ENCODE measurements at places on chromosomes 13 and 19.
A peak's percentile ranks its signal among the peaks of the same experiment; 100 is the strongest.

GRCh38 chr13:64591971-64592370 is 2638.2 kb downstream of the PCDH9 start:
- DNase-seq: no peak

GRCh38 chr13:109318945-109319590 is 467.3 kb downstream of the IRS2 start:
- no peak for DNase-seq

DNA sequence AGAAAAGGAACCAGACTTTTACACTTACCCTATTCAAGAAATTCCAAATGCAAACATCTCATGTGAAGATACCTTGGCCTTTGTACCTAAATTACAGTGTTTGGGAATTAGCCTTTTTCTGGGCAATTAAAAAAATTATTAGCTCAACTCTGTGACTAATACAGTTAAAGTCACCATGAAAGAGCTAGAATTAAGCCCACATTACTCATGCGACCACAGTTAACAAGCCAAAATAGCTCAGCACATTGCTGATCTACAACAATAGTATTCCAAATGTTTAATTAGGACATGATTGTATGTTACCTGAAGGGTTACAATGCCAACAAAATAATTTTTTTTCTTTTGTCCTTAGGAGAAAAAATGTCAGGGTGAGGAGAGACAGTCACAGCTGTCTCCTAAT is 263.6 kb upstream of the GPC6 start:
- no peak for DNase-seq

- DNase-seq: no peak
These were observed 1192.2 kb downstream of the EFNB2 start for GRCh38 chr13:105343134-105343806.

- DNase-seq: no peak
These were observed 7.2 kb downstream of the ZNF552 start for GRCh38 chr19:57807541-57807940.

- no peak for DNase-seq
These were observed 1.2 kb downstream of the SLC27A1 start for GRCh38 chr19:17471410-17472125.

DNA sequence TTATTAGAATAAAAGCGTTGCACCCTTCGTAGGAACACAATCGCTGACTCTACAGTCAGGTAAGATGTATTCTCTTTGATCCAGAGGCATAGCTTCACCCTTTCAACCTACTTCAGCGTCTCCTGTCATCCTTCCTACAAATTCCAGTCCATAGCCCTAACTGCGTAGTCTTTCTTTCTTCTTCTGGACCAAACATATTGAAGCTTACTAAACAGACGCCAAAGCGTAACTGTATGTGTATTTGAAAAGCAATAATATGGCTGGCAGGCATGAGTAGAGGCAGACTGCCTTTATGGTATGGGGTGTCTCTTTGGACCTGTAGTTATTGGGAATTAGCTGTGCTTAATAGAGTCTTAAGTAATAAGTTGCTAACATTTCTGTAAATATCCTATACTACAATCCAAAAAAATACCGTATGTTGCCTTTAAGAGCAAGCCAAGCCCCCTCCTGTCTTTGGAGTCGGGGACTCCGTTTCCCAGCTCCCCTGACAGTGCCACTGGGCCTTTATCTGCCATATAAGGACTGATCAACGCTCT is 392 bp upstream of the ZNF548 start:
- no peak for DNase-seq

GRCh38 chr13:50915565-50915964 is 6.0 kb downstream of the RNASEH2B start:
- DNase-seq: no peak

- DNase-seq: peak; percentile 12
These were observed at the start of gene MATK for GRCh38 chr19:3785938-3786824. Gene MATK, minus strand, starts transcription at chr19:3786381. Its CDS starts 1,246 bp downstream, at chr19:3785135.

GRCh38 chr19:23285948-23286347 is 35.8 kb upstream of the ZNF724 start:
- no peak for DNase-seq

- no peak for DNase-seq
These were observed 53.0 kb upstream of the ZNF728 start for GRCh38 chr19:23055946-23056345.

DNA sequence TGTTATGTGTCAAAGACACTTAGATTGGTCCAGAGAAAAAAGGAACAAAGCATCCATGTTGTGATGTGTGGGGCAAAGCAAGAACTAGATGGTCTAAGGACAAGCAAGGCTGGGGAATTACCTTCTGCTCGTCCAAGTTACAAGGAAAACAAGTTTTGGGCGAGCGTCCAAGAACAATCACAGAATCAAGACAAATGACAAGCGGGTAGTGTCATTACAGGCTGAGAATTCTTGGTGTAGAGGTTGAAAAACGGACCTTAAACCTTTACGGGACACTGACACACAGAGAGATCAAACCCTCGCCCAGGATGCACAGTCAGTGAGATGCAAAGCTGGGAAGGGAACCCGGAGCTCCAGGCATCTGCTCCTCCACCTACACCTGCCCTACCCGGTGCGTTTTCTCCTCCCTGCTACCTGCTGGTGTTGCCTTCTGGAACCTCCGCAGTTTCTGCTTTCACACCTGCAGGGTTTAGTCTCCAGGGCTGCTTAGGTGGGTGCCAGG is 515 bp upstream of the ZNF324B start:
- DNase-seq: no peak

DNA sequence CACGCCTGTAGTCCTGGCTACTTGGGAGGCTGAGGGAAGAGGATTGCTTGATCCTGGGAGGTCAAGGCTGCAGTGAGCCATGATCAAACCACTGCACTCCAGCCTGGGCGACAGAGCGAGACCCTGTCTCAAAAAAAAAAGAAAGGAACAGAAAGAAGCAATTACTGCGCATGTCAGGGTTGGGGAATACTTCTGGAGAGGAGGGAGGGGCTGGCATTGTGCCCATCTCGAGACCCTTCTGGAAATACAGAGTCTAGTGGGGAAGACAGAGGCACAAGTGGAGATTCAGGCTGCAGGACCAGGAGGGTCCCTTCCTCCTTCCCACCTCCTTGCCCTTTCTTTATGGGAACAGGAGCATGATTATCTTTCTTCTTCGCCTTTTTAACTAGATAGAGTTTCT is 30.8 kb downstream of the PRR22 start:
- DNase-seq: no peak

GRCh38 chr19:40134866-40135265 is 44.1 kb upstream of the ZNF780A start:
- DNase-seq: no peak

- no peak for DNase-seq
These were observed 1321.8 kb upstream of the PCDH9 start for GRCh38 chr13:68551701-68552522.

- no peak for DNase-seq
These were observed 1730.4 kb upstream of the SLC10A2 start for GRCh38 chr13:104796581-104796980.

GRCh38 chr13:70747262-70747661 is 639.0 kb upstream of the KLHL1 start:
- DNase-seq: no peak

- no peak for DNase-seq
These were observed 9.0 kb downstream of the CHAMP1 start for GRCh38 chr13:114323349-114323748.

DNA sequence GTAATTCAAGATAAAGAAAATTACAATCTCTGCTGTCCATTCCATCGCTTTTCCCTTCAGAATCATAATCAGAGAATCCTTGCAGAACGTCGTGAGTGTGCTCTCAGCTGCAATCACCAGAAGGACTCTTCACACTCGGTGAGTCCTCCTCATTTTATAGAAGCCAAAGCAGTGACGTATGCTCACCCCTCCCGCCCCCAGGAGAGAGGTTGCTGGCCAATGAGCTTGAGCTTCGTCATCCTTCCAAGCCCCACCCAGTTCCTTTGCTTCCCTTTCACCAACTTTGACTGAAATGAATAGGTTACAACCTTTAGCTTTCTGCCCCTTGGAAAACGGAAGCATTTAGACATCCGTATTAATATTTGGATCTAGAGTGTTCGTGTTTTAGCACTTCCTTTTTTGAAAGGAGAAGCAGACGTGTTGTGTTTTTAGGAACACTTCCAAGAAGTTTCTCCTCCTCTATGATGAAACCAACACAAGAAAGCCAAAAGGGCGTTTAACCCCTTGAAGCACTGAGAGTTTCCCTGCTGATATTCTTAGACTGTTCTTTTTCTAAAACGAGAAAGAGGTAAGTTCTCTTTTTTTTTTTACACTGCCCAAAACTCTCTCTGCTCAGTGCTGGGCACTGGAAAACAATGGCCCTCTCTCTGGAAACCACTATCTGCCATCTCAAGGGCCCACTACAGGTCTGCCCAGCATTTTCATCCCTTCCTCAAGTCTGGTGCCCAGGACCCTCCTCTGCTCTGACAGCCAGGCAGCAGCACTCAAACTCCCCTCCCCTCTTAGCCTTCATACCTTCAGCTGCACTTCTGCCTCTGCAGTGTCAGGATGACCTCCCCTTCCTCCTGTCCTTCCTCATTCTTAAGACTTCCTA is 44.3 kb upstream of the CEACAM21 start:
- peak; percentile 67 for DNase-seq

DNA sequence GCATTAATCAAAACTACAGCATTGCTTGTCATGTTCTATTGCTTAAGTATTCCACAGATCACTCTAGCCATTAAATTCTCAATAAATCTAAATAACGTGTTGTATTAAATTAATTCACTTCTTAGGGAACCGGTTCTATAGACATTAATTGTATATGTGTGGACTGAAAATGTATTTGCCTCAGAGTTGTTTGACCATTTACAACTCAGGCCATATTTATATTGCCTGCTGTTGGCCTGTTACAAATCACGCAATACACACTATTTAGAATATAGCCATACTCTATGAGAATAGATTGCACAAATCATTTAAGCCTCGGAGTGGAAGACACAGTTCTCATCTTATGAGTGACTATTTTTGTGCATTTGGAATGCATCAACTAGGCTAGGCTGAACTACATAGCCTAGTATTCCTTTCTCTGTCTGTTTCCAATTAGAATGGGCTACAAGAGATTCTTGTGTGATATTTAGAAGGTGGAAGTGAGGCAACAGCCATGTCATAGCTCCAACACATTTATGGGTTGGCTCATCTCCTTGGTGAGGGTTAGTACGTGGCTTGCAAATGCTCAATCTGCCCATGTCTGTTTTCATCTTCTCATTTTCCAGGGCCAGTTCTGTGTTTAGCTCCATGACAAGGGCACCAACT is 1116.1 kb downstream of the PCDH9 start:
- no peak for DNase-seq

GRCh38 chr19:16019691-16020448 is 56.4 kb upstream of the TPM4 start:
- DNase-seq: no peak

- no peak for DNase-seq
These were observed 25.5 kb downstream of the FAM187B start for GRCh38 chr19:35202722-35203688.

DNA sequence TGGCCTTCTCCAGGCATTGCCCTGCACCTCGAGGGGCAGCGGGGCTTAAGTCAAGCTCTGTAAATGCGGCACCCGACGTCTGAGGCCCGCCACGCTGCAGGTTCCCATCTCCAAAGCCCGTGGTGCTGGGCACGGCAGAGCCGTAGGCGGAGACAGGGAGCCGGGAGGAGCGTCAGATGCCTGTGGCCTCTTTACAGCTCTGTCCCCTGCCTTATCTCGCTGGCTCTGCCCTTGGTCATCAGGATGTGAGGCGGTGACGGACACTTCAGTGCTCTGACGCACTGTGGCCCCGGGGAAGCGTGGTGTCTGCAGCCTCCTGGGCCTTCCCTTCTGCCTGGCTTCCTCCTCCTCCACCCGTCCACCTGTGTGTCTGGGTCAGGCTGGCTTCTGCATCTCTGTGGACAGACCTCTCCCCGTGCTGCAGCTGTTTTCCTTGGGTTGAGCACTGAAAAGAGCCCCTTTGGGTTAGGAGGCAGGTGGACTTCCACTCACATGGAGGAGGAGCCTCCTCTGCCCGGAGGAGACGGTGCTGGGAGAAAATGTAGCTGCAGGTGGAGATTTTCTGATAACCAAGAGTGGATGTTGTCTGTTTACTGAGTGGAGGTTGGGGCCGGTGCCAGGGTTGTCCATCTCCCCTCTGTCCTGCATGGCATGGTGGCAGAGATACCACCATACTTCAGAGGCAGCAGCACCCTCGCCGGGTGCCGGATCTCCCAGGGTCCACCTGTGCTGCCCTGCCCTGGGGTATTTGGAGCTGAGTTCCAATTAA is 14.6 kb downstream of the MCF2L start:
- DNase-seq: no peak

DNA sequence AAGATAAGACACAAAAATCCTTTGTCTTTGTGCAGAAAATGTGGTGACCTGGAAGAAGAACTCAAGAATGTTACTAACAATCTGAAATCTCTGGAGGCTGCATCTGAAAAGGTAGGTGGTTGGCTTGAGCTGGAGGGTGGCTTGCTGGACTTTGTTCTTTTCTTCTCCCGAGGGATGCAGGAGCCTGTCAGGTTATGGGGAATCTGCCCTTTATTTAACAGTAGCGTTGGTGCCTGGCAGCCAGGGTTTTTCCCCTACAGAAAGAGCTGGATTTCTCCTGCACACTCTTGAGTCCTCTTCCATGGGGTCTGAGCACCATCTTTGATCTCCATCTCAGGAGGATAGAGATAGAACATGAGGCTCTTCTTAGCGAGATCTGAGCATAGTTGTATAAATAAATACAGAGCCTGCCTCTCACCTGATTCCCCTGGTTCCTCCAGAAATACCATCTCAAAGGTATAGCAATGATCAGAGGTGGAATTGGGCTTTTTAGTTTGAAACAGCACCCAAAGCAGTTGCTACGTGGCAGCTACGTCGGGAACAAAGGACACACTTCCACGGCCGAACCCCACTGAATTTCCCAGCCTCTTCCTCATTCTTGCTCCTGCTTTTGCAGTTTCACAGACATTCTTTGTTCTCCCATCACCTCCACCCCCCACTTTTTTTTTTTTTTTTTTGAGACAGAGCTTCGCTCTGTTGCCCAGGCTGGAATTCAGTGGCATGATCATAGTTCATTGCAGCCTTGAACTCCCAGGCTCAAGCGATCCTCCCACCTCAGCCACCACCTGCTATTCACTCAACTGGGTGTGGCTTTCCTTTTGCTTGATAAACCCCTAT is 12.9 kb downstream of the TPM4 start:
- DNase-seq: no peak

DNA sequence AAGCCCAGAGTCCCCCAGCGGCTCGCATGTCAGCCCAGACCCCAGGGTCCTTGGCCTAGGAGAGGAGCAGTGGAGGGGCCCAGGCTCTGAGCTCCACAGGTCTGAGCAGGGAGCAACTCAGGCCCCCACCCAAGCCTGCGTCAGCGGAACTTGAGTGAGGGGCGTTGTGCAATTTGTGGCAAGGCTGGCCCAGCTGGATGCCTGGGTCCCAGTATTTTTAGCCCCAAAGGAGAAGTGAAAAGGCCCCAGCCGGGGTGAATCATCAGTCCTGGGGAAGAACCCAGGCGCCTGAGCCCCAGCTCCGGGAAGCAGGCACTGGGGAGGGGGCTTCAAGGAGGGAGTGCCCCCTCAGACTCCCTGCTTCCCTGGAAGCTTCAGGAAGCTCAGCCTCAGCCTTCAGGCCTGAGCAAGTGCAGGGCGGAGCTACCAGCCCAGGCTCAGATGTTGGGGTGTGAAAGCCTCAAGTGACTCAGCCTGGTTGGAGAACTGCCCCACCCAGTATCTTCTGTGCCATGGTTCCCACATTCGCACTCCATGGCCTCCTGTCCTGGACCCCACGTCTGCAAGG is 7.2 kb downstream of the MED29 start:
- no peak for DNase-seq
